ENCODE measurements at places on chromosomes 16 and 17.

- no peak for DNase-seq
Measured at GRCh38 chr17:55327225-55328088, 62.7 kb downstream of the HLF start.

DNA sequence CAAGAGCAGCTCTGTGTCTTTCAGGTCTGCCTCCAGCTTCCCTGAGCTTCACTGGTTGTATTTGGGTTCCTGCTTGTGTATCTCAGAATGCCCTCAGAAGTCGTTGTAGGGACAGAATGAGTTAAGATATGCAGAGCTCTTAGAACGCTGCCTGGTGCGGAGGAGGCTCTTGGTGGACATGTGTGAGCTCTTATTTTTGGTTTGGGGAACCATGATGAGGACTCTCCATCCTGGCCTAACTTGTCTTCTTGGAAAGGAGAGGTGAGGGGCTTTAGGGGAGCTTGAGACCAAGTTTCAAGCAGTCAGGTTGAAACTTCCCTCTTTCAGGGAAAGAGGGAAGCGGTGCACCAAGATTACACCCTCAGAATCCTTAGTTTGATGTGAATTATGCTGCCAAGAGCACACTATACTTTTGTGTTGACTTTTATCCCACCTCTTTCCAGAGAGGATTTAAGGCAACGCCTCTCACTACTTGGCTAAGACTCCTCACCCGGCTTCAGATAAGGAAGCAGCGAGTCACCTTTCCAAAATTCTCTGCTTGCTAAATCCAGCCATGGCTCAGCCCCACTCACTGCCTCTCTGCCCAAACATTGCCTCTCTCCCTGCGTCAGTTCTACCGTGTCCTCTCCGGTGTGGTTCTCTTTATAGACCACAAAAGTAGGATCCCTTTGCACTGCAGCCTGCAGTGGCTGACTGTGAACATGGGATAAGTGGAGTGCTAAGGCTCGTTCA lies 12.7 kb downstream of the CDK5RAP3 start:
- DNase-seq = no peak

- no peak for DNase-seq
Measured at GRCh38 chr16:83717814-83718213, 90.0 kb upstream of the HSBP1 start.

- no peak for DNase-seq
Measured at GRCh38 chr17:81608082-81608481, 28.8 kb downstream of the NPLOC4 start.
